Endothelial cell (in vitro differentiated cells): ENCODE measurements at places on chromosomes 7 and 10.

DNA sequence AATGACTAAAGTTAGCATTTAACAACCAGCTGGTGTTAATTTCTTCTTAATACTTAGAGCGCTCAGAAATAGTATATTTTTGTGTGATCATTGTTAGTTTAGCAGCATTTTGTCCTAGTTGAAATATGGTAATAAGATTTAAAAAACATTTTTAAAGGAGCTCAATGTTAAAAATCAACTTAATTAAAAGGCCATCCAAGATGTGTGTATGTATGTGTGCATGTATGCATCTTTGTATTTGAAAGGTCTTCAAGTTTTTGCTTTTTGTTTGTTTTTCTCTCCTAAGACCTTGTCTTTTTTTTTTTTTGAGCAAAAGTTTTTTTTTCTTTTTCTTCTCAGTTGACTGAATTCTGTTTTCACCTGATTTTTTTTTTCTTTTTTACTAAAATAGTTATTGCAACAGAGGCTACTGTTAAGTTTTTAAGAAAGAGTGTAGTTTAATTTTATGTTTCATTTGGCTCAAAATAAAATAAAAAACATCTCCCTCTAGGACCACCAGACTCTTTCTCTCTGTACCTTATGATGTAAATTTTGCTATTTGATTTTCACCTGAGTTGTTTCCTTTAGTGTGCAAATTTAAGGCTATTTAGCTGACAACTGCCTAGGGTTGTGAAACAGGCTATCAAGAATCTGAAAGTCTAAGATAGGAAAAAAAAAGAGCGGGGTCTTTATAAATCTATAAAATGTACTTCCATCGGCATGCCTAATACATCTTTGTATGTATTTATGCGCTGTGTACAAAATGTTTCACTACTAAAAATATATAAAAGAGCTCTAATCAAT is 76.4 kb upstream of the C1GALT1 start:
- DNase-seq, result no peak

GRCh38 chr7:151374139-151374538 is 32.5 kb downstream of the NUB1 start:
- no peak for DNase-seq

- DNase-seq, result no peak
Observed at GRCh38 chr7:29877196-29877595, 70.9 kb downstream of the WIPF3 start.

DNA sequence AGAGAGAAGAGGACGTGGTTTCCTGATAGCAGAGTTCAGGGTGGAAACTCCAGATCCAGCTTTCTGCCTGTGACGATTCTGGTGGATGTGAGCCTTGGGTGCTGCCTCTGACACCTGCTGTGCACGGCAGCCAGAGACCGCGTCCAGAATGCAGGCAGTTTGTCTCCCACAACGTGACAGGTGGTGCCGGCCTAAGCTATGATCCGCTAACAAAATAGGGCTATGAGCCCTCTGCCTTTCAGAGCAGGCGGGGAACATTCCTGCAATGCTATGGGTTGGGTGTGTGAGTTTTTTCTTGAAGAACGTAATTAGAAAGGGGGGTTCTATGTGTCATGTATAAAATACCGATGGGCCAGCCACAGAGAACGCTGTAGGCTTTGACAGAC is 297.3 kb upstream of the PRKCQ start:
- no peak for DNase-seq

- no peak for DNase-seq
Observed at GRCh38 chr10:126551202-126551601, 119.3 kb downstream of the C10orf90 start.

DNA sequence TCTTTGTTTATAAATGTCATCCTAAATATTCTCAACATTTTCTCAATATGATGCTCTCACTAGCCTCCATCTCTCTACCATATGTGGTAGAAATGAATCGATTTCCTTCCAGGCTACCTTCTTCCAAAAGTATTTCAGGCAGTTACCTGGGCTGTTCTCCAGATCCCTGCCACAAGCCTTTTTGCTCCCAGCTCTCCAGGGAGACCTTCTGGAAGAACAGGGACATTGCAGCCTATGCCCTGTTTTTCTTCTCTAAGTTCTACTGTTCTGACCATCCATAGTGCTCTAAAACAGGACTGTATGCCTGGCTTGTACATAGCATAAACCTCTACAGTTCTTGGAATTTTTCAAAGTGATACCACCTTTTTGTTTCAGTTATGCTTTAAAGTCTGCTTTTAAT is 552.8 kb downstream of the ANKRD7 start:
- DNase-seq, result no peak

DNA sequence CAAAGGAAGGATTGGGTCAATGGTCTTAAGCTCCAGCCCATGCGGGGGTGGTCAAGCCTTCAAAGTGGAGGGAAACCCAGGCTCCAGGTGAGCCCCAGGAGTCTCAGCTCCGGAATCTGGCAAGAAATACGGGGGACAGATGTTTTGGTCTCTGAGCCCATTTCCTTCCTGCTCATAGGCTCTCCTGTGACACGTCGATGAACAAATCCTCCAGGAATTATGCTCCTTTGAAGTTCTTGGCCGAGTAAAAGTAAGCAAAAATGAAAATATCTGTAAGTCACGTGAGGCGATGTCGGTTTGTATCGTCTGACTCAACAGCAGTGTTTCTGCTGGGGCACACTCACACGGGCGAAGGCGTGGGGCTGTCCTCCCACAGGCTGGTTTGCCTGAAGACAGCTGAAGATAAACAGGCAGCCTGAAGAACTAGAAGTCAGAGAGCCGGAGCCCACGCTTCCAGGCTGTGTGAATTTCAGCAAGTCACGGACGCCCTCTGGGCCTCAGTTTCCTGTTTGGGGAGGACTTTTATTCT is 52.6 kb upstream of the SMNDC1 start:
- no peak for DNase-seq

- DNase-seq, result no peak
Observed at GRCh38 chr10:48428896-48429295, 122.4 kb downstream of the MAPK8 start.

DNA sequence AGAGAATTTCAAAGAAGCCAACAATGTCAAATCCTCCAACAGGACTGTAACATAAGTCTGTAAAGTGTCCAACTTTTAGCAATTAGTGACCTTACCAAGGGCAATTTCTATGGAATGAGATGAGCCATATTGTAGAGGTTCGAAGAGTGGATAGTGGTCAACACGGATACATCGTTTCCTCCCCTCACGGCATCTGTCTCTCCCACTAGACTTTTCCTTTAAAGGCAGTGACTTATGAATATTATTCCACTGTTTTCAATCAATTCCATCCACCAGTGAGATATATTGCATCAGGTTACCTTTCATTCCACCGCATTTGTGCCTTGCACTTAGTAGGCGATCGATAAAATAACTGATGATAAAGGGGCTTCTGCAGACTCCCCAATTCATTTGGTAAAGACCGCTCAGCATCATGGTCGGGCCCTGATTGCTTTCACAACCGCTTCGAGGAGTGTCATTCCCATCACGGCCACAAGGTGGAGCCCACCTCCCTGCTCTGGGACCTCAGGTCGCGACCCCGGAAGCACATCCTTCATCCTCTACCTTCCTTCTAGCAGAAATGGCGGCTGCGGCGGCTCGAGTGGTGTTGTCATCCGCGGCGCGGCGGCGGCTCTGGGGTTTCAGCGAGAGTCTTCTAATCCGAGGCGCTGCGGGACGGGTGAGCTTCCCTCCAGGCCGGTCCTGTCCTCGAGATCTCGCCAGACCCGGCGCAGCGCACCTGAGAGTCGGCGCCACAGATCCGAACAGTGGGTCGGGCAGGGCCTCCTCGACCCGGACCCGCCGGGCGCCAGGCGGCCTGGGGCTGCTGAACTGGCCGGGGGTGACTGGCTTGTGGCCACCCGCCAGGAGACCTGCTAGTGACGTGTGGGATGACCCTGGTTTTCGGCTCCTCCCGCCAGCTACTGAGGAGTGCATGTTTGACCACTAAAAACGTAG is at the start of gene PMPCB:
Gene PMPCB, plus strand, starts transcription at position 535 of the 936 bp plus-strand sequence. Its CDS starts 25 bp downstream, at position 560.
- DNase-seq, result peak; percentile 91

- DNase-seq, result peak; percentile 38
Observed at GRCh38 chr10:109966961-109967738, 40.6 kb upstream of the ADD3 start.

GRCh38 chr10:917416-917720 is 14.1 kb downstream of the LARP4B start:
- no peak for DNase-seq

- no peak for DNase-seq
Observed at GRCh38 chr10:95793401-95794045, 37.6 kb downstream of the ENTPD1 start.

GRCh38 chr7:8278183-8278582 is 16.2 kb upstream of the ICA1 start:
- DNase-seq, result no peak

- DNase-seq, result no peak
Observed at GRCh38 chr7:130966246-130967009, 232.4 kb upstream of the KLF14 start.

- DNase-seq, result no peak
Observed at GRCh38 chr10:4532976-4533375, 293.0 kb upstream of the AKR1E2 start.

GRCh38 chr10:21171936-21172541 is 274.9 kb upstream of the NEBL start:
- DNase-seq, result no peak

DNA sequence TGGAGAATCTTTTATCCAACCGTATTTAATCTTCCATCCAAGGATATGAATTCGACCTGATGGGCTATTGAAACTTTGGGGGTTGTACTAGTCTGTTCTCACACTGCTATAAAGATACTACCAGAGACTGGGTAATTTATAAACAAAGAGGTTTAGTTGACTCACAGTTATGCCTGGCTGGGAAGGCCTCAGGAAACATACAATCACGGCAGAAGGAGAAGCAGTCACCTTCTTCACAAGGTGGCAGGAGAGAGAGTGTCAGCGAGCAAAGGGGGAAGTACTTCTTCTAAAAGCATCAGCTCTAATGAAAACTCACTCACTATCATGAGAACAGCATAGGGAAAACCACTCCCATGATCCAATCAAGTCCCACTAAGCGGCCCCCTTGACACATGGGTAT is 43.8 kb downstream of the EPDR1 start:
- no peak for DNase-seq

DNA sequence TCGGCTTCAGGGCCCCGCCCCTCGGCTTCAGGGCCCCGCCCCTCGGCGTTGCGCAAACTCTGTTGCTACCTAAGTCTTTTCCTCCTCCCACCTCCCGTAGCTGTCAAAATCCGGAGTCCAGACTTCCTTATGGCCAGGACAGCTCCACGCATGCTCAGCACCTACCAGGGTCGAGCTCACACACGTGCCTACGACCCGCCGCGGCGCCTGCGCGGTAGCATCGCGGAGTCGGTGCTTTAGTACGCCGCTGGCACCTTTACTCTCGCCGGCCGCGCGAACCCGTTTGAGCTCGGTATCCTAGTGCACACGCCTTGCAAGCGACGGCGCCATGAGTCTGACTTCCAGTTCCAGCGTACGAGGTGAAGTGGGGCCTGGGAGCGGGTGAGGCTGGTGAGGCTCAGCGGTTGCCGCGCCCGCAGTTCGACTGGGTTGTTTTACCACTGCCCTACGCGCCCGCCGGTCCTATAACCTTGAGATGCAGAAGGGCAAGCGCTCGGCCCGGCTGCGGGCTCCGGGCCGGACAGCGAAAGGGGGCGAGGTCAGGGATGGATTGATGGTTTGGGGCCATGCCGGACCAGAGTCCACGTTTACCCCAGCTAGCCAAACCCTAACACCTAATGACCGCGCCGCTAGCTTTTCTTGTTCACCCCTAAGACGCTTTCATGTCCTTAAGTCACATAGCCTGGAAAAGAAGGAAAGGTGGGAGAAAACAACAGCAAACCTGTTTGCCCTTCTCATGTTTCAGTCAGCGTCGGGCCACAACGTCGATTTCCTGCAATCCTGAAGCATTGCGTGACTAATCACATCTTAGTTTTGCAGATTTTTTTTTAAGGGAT is at the start of gene CISD1:
Gene CISD1, plus strand, starts transcription at position 217 of the 836 bp plus-strand sequence. Its CDS starts 112 bp downstream, at position 329.
- DNase-seq, result peak; percentile 94

DNA sequence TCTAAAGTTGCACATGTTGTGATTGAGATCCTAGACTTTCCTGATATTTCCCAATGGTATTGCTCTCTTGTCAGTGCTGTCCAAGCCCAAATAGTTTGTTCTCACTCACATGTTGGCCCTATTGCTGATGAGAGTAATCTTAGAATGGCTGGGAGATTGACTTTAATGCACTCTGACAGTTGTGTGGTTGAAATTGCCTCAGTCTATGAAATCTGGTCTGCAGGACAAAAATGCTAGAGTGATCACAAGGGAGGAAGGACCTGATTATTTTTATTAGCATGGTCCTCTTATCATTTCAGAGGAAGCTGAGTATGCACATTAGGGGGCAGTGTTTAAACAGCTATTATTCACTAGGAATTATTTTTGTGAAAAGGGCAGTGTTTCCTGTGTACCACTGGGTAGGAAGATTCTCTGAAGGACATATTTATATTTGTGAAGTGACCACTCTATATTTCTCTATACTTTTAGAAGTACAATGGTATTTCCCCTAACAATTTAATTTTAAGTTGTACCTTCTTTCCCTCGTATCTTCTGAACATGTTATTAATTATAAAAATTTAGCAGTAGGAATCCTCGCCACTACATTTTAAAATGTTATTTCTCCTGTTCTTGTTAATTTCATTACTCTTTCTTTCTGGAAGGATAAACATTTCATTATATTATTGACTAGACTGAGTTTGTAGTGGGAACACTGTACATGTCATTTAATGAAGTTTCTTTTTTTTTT is 64.4 kb downstream of the SUGCT start:
- no peak for DNase-seq

DNA sequence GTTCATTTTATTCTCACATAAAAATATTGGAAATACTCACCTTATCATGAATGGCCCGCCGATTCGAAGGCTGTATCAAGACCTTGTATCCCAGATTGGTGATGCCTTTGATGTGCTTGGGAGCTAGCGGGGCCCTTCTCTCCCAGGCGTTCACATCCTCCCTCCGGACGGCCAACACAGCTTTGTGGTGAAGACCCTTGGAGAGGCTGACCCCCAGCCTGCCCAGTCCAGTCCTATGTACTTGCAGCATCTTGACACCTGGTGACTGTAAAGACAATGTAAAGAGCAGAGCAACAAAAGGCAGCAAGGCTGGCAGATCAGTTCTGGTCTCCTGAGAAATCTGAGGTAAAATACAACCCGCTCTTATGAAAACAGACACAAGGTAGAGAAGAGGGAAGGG is 10.6 kb downstream of the AASS start:
- no peak for DNase-seq

GRCh38 chr7:110827936-110828335 is 263.0 kb upstream of the LRRN3 start:
- DNase-seq, result no peak

- DNase-seq, result no peak
Observed at GRCh38 chr10:91596825-91597196, 36.1 kb downstream of the PPP1R3C start.
